ENCODE measurements at places on chromosomes 2 and 18.

GRCh38 chr18:5058768-5059695, 138.0 kb downstream of the AKAIN1 start:
- DNase-seq, result peak; percentile 44

GRCh38 chr2:104859291-104859765, 5.4 kb downstream of the POU3F3 start:
- DNase-seq, result no peak

- no peak for DNase-seq
Measured at GRCh38 chr2:47607005-47607679, 175.8 kb upstream of the MSH6 start.

- DNase-seq, result no peak
Measured at GRCh38 chr18:22796113-22796512, 137.0 kb upstream of the RBBP8 start.

DNA sequence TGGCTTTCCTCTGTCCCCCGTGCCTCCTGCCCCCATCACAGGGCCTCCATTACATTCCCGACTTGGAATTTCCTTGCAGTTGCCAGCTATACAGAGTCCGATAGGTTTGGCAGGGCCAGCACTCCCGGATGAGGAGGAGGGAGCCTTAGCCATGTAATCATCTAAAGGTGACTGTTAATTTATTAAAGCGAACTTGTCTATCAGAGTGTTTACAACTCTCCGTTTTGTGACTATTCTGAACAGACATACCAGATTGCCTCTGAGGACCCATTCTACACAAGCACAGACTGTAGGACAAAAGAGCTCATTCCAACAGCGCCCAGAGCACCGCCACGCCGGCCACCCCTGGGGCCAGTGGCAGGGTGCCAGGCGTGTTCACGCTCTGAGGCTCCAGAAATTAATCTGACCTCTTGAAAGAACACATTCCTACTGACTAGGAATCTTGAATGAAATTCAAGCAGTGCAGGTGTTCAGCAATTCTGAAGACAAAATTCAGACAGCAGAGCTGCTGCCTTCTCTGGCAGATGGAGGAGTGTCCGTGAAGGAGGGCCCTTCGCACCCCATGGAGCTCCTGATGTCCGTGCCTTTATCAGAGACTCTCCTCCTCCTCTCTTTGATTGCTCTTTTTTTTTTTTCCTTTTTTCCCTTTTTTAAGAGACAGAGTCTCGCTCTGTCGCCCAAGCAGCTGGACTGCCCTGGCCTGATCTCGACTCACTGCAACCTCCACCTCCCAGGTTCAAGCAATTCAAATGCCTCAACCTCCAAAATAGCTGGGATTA, 58.1 kb upstream of the RALBP1 start:
- no peak for DNase-seq

GRCh38 chr18:58221060-58221725, 177.2 kb downstream of the NEDD4L start:
- DNase-seq, result no peak

DNA sequence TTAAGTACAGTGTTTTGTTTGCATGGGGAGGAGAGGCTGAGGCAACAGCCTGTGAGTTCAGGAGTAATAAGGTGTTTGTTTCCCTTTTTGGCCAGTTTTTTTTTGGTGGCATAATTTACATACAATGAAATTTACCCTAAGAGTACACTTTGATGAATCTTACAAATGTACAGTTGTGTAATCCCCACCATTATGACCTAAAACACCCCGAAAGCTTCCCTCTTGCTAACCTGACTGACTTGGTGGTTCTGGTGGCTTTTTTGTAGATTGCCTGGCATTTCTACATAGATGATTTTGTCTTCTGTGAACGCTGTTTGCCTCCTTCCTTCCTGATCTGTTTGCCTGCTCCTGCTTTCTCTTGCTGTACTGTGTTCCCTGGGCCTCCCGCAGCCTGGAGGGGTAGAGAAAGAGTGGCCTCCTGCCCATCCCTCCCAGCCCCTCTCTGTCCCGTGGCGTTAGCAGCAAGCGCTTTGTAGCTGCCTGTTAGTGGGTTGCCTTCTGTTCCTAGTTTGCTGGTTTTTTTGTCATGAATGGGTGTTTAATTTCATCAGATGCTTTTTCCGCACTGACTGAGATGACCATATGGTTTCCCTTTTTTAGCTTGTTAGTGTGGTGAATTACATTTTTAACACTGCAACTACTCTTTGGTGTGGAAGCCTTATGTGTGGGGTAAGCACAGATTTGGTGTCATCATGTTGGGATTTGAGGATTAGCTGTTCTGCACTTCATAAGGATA, 32.1 kb downstream of the ASAP2 start:
- DNase-seq, result no peak

- DNase-seq, result no peak
Measured at GRCh38 chr18:79941473-79942119, 9.9 kb downstream of the SLC66A2 start.

GRCh38 chr2:75251896-75252295, 52.6 kb upstream of the TACR1 start:
- no peak for DNase-seq

DNA sequence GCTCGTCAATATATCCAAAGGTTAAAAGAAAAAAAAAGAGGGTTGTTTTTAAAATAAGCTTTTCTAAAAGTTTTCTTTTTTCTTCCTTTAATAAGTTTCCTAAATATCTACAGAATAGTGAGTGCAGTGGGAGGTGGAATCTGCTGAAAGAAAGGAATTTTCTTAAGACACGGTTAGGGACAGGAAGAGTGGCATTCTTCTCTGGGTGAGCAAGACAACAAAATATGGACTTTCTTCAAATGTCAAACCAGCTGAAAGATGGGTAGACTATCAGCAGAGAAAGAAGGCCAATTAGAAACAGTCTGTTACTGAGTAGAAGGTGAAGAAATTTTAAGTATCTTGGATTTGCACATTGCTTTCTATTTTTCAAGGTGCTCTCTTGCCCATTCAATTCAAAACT, 222.7 kb upstream of the PIK3C3 start:
- no peak for DNase-seq

GRCh38 chr2:54594048-54594447, 129.4 kb upstream of the EML6 start:
- no peak for DNase-seq

DNA sequence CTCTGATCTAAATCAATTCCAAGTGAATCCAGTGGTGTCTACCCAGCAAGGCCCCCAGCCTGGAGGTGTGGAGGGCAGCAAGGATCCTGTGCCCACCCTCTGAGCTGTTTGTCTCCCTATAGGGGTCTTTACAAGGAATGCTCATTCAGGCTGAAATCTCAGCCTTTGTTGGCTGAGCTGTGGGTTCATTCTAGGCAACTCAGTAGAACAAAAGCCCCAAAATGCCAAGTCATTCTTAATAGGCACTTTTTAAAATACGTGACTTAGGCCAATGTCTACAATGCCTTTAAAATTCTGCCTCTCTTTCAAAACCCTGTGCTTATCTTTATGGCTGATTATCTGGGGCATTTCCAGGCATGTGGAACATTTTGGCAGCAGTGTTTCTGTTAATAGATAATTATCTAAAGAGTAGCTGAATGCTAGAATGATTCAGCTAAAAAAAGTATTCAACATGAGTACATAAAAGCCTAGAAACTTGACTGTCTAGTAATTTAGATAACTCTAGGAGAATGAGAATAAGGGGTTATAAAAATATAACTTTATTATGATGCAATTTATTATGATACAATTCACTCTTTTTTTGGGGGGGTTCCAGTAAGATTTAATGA, 7.4 kb downstream of the UGT1A6 start:
- no peak for DNase-seq

DNA sequence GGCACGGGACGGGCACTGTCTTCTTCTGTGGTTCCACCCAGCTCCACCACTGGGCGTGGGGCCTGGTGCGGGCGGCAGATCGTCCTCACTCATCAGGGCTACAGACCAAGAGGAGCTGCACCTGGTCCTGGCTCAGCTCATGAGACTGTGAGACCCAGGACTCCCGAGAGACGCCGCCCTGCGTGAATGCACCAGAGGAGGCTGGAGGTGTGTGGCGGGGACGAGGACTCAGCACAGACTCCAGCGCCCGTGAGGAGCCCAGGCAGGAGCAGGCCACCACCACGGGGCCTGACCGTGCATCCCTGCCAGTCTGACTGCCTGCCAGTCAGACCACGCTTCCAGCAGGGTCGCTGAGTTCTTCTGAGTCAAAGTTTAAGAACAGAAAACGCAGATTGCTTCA, 112.5 kb upstream of the SALL3 start:
- DNase-seq, result no peak

GRCh38 chr18:36127836-36128529, 1.2 kb downstream of the SLC39A6 start:
- no peak for DNase-seq

GRCh38 chr2:137507237-137507636, 457.0 kb upstream of the HNMT start:
- DNase-seq, result no peak

- DNase-seq, result no peak
Measured at GRCh38 chr18:31102941-31103340, 720 bp upstream of the DSC2 start.

DNA sequence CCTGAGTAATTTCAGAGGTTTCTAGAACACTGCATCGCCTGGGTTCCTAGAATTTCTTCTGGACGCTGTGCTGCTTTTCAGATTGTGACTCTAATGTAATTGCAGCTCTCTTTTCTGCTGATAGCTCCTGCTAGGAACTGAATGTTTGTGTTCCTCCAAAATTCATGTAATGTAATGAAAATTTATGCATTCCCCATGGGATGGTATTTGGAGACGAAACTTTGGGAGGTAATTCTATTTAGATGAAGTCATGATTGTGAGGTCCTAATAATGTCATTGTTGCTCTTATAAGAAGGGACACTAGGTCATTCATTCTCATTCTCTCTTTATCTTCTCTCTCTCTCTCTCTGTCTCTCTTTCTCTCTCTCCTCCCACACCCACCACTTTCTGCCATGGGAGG, 223.9 kb upstream of the DOK6 start:
- DNase-seq, result no peak

DNA sequence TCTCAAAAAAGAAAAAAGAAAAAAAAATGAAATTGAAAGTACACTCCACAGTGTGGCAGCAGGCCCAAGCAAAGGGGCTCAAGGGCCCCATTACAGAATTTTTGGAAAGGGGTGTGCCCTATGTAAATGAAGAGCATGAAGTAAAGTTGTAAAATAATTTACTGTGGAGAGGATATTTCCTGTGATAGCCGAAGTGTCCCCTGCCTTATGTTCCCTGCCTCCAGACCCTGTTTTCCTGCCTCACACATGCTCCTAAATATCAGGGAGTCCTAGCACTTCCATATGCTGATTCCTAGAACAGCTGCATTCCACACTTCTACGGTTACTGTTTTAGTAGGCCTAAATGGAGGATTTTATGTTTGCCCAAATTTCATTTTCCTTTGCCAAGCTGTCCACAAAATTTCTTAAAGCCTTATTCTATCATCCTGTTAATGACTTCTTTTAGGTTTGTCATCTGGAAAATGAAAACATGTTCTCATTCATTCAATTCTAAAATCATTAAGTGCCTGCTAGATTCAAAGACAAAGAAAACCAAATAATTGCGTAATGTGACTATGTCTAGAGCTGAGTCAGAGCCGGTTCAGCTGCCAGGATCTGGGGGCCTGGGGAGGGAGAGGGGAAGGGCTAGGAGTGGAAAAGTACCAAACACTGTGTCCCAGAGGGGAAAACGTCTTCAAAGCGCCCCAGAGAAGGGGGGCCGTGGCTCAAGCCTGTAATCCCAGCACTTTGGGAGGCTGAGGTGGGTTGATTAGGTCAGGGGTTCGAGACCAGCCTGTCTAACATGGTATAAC, 25.9 kb upstream of the IMPA2 start:
- no peak for DNase-seq

DNA sequence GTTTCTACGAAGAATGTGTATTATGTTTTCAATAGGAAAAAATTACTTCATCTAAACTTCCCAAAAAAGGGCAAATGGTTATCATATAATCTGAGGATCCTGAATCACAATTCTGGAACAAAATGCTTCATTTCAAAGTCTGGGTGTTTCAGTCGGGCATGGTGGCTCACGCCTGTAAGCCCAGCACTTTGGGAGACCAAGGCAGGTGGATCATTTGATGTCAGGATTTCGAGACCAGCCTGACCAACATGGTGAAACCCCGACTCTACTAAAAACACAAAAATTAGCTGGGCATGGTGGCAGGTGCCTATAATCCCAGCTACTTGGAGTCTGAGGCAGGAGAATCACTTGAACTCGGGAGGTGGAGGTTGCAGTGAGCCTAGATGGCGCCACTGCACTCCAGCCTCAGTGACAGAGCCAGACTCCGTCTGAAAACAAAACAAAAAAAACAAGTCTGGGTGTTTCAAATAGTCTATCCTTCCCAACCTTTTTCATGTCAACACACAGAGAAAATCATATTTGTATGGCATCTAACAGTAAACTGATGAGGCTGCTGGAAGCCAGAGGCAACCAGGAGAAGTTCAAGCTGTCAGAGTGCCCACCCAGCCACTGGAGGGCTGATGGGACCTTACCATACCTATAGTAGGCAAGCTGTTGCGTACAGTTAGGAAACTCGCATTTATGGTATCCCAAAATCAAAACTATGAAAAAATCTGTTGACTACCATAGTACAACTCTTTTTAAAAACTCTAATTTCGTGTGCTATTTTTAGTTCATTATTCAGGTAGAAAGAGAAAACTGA, 14.6 kb downstream of the NBAS start:
- no peak for DNase-seq

- DNase-seq, result peak; percentile 81
Measured at GRCh38 chr18:76822506-76823160, at the start of gene ZNF236. Gene ZNF236 (plus strand): TSS chr18:76822557. CDS start chr18:76822608, 51 bp downstream.

- no peak for DNase-seq
Measured at GRCh38 chr2:158189526-158189925, 87.8 kb downstream of the UPP2 start.

- no peak for DNase-seq
Measured at GRCh38 chr18:40690062-40690461, 1265.0 kb upstream of the PIK3C3 start.

GRCh38 chr2:236367506-236368289, 103.5 kb upstream of the ASB18 start:
- no peak for DNase-seq

DNA sequence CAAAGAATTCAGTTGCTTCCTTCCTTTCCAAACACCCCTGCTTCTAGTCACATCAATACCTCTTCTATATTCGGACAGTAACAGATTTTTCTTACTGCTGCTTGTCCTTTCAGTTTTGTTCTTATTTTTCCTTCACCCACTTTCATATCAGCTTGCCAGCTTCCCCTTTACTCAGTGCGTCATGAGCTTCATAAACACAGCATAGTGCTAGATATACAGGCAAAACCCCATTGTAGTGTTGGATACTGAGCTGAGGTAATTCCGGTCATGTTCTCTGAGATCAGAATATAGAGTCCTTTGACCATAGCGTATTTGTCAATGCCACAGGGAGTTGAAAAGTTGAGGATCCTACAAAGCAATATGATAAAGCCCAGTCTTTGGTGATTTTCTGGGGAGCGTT, 2.4 kb downstream of the FARP2 start:
- DNase-seq, result no peak

- peak; percentile 29 for DNase-seq
Measured at GRCh38 chr2:216857131-216857550, 2.7 kb downstream of the TNP1 start.

- DNase-seq, result no peak
Measured at GRCh38 chr2:221554769-221555493, 17.2 kb downstream of the EPHA4 start.

DNA sequence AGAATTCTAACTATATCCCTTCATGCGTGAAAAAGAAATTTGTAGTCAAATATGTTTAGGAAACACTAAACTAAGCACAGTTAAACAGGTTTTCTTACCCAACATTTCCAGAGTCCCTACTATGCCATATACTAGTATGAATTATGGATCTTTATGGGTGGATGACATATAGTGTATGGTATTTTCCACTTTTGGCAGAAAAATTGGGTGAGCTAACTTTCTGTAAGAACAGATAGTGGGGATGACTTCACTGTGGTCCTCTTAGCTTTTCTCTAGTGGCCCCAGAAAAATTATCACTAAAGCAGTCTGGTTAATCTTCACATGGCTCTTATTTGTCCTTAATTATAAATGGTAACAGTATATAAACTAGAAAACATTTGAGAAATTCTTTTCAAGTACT, 240.0 kb upstream of the GULP1 start:
- no peak for DNase-seq

Measured in activated T-cell treated with anti-CD3 and anti-CD28 coated beads, Interleukin-2, amount 50 U/mL, for 48 hours (primary cell).